ENCODE measurements at places on chromosomes 6 and 20. TPM values are rescaled to one million over a fixed set of nuclear protein-coding genes. Genes with fewer than 3 reads are reported as not detected.

DNA sequence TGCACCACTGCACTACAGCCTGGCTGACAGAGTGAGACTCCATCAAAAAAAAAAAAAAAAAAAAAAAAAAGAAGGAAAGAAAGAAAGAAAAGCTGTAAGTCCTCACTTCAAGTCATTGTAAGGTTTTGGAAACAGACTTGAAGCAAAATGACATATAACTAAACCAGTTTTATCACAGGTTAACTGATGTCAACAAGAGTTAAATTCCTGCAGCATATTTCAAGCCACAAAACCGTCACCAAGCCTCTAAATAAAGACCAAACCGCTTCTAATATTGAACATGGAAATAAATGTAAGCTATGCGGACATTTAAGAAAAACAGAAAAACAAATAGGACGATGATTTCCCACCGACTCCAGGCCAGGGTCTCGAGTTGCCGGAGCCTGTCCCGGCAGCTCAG lies 88.9 kb upstream of the RPS6KA2 start:
- no peak for DNase-seq

Gene SCUBE3
- 0.53 TPM for total RNA-seq

Gene RALGAPB
- total RNA-seq, result 27.1 TPM

DNA sequence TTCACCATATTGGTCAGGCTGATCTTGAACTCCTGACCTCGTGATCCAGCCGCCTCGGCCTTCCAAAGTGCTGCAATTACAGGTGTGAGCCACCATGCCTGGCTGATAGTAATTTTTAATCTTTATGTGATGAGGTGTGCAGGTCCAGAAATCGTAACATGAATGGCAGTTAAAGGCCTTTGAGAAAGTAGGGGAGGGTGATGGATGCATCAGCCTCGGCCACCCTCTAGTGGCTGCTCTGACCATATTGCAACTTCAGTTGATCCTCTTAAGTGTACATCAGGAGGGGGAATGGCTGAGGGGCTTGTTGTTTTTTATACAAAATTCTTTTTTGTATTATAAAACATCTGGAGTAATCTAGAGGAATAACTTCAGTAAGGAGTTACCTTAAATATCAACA lies 193.0 kb downstream of the ZFAND3 start:
- peak; percentile 2 for DNase-seq

DNA sequence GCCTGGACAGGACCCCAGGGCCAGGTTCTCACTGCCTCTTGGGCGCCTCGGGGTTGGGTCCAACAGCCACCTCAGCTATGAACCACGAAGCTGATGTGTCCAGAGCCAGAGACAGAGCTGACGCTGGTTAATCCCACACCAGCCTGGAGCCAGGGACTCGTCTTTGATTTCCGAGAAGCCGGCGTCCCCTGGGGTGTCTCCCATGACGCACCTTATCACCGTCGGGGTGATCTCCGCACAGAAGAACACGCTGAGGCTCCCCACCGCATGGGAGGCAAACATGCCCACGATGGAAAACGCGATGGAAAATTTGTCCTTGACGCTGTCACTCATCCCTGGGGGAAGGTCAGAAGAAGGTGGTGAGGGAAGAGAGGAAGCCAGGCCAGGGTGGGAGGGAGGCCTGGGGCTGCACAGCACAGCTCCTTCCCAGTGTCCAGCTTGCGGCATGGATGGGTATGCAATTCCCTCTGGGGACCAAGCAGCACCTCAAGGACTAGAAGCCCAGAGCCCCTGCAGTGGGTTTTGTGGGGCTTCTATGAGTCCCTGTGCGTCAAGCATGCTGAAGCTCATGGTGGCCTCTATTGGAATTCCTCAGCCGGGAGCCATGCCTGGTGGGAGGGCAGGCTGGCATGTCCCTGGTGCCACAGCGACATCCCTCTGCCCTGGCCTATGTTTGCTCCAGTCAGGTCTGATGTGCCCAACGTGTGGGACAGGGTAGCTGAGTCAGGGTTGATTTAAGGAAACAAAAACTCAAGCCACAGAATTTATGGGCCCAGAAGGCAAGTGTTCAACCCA lies 25.1 kb downstream of the PSMG4 start:
- no peak for DNase-seq

DNA sequence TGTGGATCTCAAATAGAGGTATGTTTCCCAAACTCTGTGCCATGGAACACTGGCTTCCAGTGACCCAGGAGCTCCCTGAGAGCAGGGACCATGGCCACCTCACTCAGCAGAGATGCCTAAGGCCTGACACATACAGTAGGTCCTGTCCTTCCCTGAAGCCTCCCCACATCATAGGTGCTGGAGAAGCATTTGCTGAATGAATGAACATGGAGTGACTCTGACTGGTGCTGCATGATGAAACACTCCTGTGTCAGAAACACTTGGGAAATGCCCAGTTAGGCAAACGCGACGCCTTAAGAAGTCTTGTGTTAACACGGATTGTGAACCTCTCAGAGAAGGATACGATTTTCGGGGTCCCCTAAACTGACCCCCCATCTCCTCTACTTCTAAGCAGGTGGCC lies 14.3 kb downstream of the SLA2 start:
- no peak for DNase-seq

DNA sequence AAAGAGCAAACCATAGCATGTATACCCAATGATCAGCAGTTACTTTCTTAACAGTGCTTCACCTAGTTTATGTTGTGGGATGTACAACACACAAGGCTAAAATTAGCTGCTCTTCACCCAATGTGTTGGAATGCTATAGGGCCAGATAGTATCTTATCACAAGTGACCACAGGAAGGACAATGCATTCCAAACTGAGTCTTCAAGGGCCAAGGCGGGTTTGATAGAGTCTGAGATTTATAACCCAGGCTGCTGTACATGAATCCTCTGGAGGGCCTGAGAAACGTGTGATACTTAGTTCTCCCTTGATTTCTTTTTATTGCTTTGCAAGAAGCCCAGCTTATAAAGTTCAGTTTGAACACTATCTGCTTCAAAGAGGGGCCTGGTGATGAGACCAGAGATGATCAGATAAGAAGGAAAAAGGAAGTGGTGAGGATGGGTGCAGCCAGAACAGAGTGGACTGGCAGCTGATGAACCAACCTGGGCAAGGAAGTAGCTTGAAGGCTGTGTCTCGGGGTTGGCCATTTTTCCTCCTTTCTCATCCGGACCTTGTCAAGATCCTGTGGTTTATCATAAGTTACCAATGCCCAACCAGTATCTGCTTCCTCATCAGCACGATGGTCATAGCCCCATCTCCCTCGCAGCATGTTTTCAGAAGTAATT lies 62.2 kb upstream of the BMP2 start:
- no peak for DNase-seq

GRCh38 chr6:40914005-40914404 lies 125.0 kb downstream of the UNC5CL start:
- no peak for DNase-seq

GRCh38 chr6:163232649-163233048 lies 181.9 kb upstream of the QKI start:
- no peak for DNase-seq

GRCh38 chr6:41503827-41504465 lies 42.2 kb upstream of the FOXP4 start:
- no peak for DNase-seq

DNA sequence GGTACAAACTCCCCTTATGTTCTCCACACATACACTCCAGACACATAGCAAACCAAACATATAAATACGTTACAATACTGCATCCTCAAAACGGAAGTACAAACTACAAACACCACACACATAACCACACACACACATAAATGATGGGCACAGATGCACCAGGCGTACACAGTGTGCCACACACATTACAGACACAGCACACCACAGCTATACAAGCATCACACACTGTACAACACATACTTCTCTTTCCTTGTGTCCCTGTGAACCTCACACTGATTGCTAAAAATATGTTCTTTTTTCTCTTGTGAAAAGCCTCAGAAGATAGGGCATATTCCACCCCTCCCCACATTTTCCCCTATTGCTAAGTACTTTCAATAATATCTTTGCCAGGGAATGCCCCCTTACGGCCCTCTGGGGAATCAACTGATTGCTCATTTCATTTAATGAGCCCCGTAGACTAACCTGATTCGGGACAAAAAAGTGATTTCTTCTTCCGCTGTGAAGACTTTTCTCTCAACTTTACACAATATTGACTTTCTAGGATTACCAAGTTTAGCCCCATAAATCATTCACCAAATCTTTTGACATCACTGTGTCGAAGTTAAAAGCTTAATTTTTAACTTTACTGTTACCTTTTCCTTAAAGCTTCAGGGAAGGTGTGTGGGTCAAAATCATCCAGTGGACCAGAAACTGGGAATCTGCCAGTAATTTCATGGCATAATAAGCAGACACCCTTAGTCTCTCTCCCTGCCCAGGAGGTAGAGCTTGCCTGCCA lies at the start of gene SLC17A1:
TSS of gene SLC17A1 (minus strand) at position 521 of the 775 bp plus-strand sequence. CDS start 1,495 bp downstream, outside the sequence.
- no peak for DNase-seq

Gene SLC2A4RG
- 14.5 TPM for total RNA-seq

DNA sequence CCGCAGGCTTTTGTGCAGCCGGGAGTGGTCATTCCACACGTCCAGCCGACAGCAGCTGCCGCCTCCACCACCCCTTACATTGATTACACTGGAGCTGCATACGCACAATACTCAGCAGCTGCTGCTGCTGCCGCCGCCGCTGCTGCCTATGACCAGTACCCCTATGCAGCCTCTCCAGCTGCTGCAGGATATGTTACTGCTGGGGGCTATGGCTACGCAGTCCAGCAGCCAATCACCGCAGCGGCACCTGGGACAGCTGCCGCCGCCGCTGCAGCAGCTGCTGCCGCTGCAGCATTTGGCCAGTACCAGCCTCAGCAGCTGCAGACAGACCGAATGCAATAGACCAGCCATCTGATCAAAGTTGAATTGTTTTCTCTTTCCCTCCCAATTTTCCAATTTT lies 10.6 kb downstream of the RBM24 start:
- no peak for DNase-seq

GRCh38 chr6:152054441-152054840 lies 247.0 kb downstream of the ESR1 start:
- no peak for DNase-seq

GRCh38 chr6:149560736-149561135 lies 5.4 kb upstream of the GINM1 start:
- DNase-seq, result no peak

- DNase-seq, result no peak
Measured at GRCh38 chr20:62571669-62572344, 70.5 kb upstream of the SLCO4A1 start.

Gene DAAM2
- 0.04 TPM for total RNA-seq

DNA sequence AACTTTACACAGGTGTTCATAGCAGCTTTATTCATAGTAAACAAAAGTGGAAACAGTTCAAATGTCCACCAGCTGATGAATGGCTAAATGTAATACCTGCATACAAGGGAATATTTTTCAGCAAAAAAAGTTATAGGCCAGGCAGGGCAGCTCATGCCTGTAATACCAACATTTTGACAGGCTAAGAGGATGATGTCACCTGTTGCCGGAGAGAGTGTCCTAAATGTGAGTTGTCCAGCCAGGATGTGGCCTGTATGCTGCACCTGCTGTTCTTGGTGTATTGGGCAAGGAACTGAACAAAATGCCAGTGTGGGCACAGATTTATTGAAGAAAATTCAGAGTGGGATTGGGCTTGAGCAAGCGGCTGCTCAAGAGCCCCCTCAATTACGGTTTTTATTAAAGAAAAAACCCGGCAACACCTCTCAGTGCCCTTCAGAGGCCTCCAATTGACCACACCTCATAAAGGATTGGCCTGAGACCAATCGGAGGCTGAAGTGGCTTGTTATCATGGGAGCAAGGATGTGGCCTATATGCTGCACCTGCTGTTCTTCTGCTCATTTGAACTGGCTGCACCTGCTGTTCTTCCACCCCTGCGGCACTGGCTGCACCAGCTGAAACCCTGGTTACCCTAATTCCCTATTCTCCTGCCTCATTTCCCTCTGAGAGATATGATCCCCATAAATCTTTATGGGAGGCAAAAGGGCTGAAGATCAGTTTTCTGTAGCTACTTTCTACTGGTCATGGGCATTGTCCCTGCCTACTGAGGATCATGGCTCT lies 164.3 kb upstream of the PROKR2 start:
- no peak for DNase-seq

Gene PRSS16
- not detected for total RNA-seq

DNA sequence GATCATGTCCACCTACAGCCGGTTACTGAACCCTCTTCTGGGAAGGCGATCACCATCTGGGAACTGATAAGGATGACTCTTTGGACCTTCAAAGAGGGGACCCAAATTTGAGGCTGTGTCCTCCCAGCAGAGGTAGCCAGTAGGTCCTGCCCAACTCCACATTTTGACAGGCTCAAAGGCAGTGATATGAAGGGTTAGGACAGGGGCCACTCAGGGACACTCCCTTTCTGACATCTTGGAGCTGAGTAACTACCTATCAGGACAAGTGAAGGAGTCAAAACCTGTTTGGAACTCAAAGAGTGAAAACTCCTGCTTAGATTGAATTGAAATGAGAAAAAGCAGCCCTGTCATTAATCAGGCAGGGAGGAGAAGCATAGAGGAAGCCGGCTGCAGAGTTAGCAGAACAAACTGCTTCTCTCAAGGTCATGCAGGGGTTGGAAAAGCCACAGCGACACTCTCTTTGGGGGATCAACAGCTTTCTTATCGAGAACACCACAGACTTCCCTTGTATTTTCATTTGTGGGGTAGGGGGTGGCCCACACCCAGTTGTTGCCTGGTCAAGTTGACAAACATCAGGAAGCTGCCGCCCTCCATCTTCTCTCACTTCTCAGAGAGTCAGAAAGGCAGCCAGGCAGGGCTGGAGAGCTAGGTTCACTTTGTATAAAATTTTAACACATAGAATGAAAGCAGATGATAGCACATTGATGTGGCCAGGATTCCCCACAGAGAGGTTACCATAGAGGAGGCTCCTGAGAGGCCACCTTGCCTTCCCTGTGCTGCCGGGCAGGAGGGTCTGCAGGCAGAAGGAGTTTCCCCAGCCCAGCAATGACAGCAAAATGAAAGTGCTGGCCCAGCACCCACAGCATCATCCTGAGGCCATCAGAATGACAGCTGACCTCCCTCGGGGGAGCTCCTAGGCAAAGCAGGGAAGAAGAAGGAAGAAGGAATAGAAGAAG lies 47.6 kb downstream of the AGPAT4 start:
- no peak for DNase-seq

DNA sequence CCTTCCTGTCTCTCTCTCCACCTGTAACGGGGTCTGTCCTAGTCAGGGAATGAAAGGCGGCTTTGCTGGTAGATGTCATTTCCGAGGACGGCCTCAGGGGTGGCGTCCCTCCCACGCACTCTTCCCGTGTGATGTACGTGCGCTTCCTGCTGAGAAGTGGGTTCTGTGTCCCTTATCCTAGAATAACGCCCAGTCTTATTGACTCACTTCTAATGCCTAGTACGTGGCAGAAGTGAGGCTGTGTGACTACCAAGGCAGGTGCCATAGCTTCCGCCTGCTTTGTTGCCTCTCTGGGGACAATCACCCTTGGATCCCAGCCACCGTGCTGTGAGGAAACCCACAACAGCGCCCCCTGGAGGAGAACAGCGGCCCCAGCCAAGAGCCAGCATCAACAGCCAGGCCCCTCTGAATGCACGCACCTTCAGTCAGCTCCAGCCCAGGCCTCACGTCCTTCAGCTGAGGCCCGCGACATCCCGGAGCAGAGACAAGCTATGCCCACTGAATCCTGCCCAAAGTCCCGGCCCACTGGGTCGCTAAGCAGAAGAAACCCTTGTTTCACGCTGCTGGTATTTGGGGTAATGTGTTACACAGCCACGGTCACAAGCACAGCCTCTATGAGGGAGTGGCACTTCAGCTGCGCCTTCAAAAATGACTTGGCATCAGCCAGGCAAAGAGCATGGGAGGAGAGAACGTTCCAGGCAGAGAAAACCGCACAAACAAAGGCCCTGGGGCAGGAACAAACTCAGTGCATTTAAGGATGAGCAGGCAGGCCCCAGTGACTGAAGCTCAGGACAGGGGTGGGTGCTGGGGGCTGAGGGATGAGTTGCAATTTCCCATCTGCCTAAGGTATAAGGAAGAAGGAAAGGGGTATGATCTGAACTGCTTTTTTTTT lies 224.2 kb downstream of the NFATC2 start:
- no peak for DNase-seq

- no peak for DNase-seq
Measured at GRCh38 chr6:1916334-1917070, 306.8 kb downstream of the FOXC1 start.

All from pulmonary artery endothelial cell (primary cell).